ENCODE measurements at places on chromosomes 6 and 20. TPM values are rescaled to one million over a fixed set of nuclear protein-coding genes. Genes with fewer than 3 reads are reported as not detected.

GRCh38 chr6:56953597-56954402, 1.1 kb upstream of the BEND6 start:
- H3K27me3 ChIP-seq: no peaks in the 10 kb centered on the region
- H3K4me1 ChIP-seq: peaks cover 14% of the 10 kb centered on the region
- H3K36me3 ChIP-seq: no peaks in the 10 kb centered on the region

DNA sequence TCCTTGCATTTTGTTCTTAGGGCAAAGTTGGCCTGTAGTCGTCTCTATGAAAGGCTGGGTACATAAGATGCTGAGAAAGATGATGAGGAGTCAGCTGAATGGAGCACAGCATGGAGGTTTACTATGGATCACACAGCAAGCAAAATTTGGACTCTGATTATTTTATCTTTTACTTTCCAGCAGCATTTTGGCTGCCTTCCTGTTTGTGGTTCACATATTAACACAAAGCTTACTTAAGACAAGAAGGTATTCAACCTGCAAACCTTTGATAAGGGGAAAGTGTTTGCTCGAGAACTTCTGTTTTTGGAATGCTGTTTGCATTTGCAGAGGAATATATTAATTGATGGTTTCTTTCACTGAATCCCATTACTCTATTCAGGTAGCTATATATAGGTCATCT, 103.1 kb upstream of the ENPP5 start:
- H3K4me3 ChIP-seq: no peak overlapping the region
- H3K36me3 ChIP-seq: no peaks in the 10 kb centered on the region
- H3K27ac ChIP-seq: no peak overlapping the region
- no peaks in the 10 kb centered on the region for H3K27me3 ChIP-seq
- H3K4me1 ChIP-seq: no peaks in the 10 kb centered on the region
- no peak for DNase-seq

DNA sequence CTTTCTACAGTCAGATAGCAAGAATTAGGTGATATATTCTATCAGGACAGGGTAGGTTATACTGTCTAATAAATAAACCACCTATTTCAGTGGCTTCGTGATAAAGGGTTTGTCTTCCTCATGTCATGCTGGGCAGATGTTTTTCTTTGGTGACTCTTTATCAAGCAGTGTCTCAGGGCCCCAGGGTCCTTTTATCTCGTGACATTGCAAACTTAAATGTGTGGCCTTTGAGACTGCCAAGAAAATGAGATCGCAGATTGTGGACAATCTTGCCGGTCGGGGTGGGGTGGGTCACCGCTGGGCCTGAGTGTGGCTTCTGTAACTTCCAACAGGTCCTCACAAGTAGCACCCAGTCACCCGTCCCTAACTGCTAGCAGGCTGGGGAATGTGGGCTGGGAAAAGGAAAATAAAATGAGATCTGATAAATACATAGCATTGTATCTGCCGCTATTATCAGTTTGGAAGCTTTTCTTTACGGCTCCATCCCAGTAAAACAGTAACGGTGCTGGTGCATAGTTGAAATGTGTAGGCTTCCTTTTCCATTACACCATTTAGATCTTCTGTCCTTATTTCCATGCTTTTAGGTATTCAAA, 50.5 kb upstream of the BMP6 start:
- no peak for DNase-seq
- peaks cover 38% of the 10 kb centered on the region for H3K27me3 ChIP-seq
- H3K4me1 ChIP-seq: no peaks in the 10 kb centered on the region
- no peak overlapping the region for H3K27ac ChIP-seq
- no peak overlapping the region for H3K4me3 ChIP-seq

The VSTM2L gene
- total RNA-seq: not detected

The ASCC3 gene
- 55.7 TPM for total RNA-seq

DNA sequence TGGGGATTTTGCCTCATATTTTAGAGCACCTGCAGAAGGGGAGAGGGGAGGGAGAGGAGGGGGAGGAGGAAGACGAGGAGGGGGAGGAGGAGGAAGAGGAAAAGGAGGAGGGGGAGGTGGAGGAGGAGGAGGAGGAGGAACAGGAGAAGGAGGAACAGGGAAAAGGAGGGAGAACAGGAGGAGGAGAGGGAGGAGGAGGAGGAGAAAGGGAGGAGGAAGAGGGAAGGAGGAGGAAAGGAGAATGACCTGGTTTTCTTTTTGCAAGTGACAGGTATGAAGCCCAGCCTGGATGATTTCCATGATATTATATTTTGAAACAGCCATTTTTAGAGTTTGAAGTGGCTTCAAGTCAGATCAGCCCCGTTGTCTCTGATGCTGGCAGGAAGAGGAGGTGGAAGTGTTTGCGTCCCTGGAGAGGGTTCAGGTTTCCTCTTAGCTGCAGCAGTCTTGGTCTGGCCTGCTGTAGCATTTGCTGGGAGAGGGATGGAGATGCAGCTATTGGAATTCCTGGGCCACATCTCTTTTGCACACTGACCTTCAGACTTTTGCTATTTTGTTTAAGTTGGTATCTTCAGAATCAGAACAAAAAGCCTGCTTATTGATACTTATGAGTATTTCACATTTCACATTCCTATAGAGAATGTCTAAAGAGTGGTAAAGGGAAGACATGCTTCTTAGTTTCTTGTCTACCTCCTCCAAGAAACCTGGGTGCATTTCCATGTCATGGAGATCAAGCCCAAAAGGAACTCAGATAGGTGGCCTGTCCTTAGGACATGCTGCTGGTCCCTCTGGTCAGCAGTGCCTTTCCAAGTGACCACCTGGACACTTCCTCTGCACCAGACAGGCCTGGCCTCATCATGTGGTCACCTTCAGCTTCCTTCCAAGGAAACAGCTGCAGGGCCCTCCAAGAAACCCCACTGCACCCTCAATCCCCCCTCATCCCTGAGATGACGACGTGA, 54.3 kb upstream of the IYD start:
- no peaks in the 10 kb centered on the region for H3K4me1 ChIP-seq
- H3K4me3 ChIP-seq: no peak overlapping the region
- no peaks in the 10 kb centered on the region for H3K27me3 ChIP-seq
- H3K36me3 ChIP-seq: no peaks in the 10 kb centered on the region
- no peak for DNase-seq
- H3K27ac ChIP-seq: no peak overlapping the region

GRCh38 chr6:97262676-97263075, 20.3 kb downstream of the MMS22L start:
- H3K4me3 ChIP-seq: no peak overlapping the region
- H3K27ac ChIP-seq: no peak overlapping the region
- no peaks in the 10 kb centered on the region for H3K27me3 ChIP-seq
- H3K4me1 ChIP-seq: no peaks in the 10 kb centered on the region
- DNase-seq: no peak
